Fibroblast of lung (primary cell): ENCODE measurements at places on chromosomes 16 and 17. TPM values are rescaled to one million over a fixed set of nuclear protein-coding genes. Genes with fewer than 3 reads are reported as not detected.
A peak's percentile ranks its signal among the peaks of the same experiment; 100 is the strongest.

GRCh38 chr16:22075776-22076175 lies 16.6 kb upstream of the VWA3A start:
- DNase-seq = no peak

DNA sequence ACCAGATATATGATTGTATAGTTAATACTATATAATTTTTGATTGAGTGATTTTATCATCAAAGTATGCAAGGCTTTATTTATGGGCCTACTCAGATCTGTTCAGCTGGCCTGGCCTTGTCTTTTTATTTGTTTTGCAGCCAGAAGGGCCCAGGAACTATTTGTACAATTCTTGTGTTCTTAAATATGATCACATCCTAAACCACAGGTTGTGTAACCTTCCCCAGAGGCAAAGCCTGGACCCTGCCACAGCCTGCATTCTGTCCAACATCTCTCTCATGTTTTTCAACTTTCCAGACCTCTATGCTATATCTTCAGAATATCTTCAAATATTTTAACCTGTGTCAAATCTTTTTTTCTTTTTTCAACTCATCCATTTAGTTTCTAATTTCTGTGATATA lies 410.4 kb upstream of the MON1B start:
- peak; percentile 11 for DNase-seq

DNA sequence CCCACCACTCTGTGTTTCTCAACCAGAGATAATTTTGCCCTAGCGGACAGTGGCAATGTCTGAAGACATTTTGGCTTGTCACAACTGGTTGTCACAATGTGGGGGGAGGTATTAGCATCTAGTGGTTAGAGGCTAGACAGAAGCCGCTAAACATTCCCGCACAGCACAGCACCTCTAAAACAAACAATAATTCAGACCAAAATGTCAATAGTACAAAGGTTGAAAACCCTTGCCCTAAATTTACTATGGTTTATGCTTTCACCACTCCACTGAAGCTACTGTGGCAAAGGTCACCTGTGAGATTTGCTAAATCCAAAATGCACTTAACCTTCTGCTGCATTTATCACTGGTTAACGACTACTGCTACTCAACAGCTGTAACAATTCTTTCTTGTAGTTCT lies 14.1 kb downstream of the NUP88 start:
- no peak for DNase-seq

- DNase-seq = no peak
These were observed 29.4 kb downstream of the HMOX2 start for GRCh38 chr16:4505356-4506147.

DNA sequence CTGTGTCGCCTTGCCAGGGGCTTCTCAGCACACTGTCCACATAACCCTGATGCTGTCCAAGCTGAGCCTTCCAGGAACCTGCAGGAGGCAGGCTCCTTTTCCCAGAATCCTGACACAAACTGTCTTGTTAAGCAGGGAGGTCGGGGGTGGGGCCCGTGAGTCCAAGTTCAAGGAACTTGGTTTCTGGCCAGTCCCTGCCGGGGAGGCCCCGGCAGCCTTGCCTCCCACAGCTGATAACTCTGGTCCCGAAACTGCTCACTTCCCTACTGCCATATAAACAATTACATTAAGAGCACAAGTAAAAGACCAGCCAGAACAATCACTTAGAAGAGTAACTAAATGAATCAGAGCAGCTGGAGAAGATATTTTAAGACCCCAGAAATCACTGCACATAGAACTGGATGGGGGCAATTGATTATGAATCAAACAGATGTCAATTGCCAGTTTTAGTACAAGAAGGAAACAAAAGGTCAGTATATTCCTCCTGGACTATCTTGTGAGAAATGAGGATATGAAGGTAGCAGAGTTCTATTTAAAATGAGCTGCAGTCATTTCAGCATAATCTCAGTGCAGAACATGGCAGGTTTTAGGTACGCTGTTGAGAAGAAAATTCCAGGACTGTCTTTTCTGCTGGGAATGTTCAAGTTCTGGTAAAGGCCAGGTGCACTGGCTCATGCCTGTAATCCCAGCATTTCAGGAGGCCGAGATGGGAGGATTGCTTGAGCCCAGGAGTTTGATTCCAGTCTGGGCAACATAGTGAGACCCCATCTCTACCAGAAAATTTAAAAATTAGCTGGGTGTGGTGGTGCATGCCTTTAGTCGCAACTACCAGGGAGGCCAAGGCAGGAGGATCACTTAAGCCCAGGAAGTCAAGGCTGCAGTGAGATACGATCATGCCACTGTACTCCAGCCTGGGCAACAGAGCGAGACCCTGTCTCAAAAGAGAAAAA lies 169.8 kb downstream of the PITPNC1 start:
- DNase-seq = peak; percentile 55

DNA sequence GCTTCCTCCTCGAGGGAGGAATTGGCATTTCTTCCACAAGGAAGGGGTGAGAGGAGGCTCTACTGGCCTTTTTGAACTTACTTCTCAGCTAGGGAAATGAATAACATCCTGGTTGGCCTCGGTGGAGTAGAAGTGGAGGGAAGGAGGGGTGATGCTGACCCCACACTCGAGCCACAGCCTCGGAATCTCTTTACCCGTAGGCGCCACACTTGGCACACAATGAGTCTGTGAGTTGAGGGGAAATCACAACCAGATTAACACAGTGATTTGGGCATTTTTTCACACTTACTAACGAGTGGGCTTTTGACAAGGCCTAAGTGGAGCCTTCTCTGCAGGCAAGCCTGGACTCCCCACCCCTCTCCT lies 47.3 kb upstream of the TBX2 start:
- peak; percentile 12 for DNase-seq

The SLC52A1 gene
- 0.26 and 0.66 TPM in 2 replicates for total RNA-seq
